Activated naive CD4-positive, alpha-beta T cell treated with anti-CD3 and anti-CD28 coated beads for 36 hours (primary cell): ENCODE measurements at places on chromosomes 6 and 20. TPM values are rescaled to one million over a fixed set of nuclear protein-coding genes. Genes with fewer than 3 reads are reported as not detected.
A peak's percentile ranks its signal among the peaks of the same experiment; 100 is the strongest.

- H3K4me3 ChIP-seq, result no peak overlapping the region
- no peak overlapping the region for H3K27ac ChIP-seq
- no peaks in the 10 kb centered on the region for H3K4me1 ChIP-seq
Measured at GRCh38 chr6:17519120-17519519, 81.0 kb upstream of the FAM8A1 start.

DNA sequence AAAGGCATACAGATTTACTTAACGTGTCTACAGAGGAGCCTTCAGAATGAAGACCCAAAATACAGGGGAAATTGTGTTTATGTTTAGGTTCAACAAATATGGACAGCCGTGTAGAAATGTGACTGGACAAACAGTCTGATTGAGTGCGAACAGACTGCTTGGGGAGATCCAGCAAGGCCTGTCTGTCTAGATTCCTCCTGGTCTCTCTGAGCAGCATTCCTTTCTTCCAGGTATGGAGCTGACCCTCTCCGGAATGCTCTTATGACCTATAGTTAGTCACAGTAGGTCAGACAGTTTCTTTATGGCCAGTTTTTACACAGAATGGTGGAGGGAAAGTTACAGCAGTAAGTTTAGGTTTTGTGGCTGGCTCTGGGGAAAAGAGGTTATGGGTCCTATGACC, 9.0 kb downstream of the RIN2 start:
- H3K36me3 ChIP-seq, result no peaks in the 10 kb centered on the region
- H3K27me3 ChIP-seq, result peaks cover 5% of the 10 kb centered on the region
- H3K27ac ChIP-seq, result no peak overlapping the region
- no peak for DNase-seq

TGM3 gene
- not detected for total RNA-seq

DNA sequence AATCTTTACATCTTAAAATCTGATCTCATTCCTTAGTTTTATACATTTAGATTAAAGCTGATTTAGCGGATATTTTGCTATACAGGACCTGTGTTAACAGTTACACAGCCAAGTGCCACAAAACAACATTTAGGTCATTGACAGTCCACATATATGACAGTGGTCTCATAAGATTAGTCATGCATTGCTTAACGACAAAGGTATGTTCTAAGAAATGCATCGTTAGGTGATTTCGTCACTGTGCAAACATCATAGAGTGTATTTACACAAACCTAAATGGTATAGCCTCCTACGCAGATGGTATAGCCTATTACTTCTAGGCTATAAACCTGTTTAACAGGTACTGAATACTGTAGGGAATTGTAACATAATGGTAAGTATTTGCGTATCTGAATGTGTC, 21.6 kb downstream of the ADGRG6 start:
- no peaks in the 10 kb centered on the region for H3K36me3 ChIP-seq
- H3K27me3 ChIP-seq, result no peaks in the 10 kb centered on the region
- no peak overlapping the region for H3K27ac ChIP-seq
- no peak for DNase-seq

DNA sequence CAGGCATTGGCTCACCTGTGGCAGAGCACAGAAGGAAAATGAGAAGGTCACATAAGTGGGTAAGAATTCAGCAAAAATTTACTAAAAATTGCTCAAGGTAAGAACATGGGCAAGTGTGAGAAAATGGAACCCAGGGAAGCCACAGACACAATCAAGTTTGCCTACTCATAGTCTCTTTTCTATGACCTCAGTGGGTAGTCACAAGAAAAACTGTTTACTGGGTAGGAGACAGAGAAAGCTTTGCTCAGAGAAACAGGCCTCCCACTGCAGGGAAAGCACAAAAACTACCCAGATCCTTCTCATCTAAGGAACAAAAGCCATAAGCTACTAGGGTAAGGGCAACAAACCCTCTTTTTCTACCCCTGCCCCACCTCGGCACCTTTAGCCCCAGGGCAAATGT, 35.2 kb downstream of the FAM184A start:
- DNase-seq, result peak; percentile 28
- no peaks in the 10 kb centered on the region for H3K27me3 ChIP-seq
- H3K36me3 ChIP-seq, result peaks cover 2% of the 10 kb centered on the region
- no peak overlapping the region for H3K4me3 ChIP-seq
- H3K4me1 ChIP-seq, result peaks cover 32% of the 10 kb centered on the region
- no peak overlapping the region for H3K27ac ChIP-seq

DNA sequence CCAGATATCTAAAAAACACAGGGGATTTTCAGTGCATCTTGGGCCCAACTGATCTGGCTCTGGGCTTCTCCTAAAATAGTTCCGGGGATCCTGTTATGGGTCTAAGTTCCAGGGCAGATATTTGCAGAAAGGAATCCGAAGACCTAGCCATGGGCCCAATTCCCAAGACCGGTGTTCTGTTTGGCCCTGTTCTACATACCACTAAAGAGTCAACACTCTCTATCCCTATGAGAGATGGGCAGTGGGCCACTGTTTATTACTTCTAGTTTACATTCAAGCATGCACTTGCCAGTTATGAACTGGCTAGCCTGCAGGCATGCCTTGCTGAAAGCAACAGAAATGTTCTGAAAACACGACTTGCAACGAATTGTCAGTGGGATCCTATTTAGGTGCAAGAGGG, 87.4 kb upstream of the PLCB4 start:
- no peak overlapping the region for H3K27ac ChIP-seq
- H3K36me3 ChIP-seq, result no peaks in the 10 kb centered on the region
- no peak for DNase-seq
- no peak overlapping the region for H3K4me3 ChIP-seq

- no peaks in the 10 kb centered on the region for H3K27me3 ChIP-seq
- H3K36me3 ChIP-seq, result no peaks in the 10 kb centered on the region
- DNase-seq, result no peak
- no peak overlapping the region for H3K27ac ChIP-seq
- no peak overlapping the region for H3K4me3 ChIP-seq
Measured at GRCh38 chr6:25354078-25354932, 75.1 kb downstream of the CARMIL1 start.

CEBPB gene
- 38.5 TPM for total RNA-seq

LRRC73 gene
- total RNA-seq, result 0.17 TPM

DNA sequence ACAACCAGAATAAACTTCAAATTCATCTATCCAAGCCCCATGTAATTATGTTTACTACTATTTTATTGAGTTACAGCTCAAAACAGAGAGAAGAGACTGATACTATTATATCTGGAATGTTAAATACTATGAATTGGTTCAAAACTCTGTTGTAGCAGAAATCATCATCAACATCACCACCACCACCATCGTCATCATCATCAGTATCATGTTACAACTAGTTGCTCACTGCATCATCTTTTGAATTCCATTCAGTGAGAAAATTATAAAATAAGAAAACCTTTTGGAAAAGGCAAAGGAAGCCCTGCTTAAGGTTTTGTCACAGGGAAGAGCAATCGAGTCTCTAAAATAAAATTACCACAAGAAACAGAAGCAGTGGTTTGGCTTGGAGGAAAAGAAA, 36.2 kb upstream of the THEMIS start:
- H3K27me3 ChIP-seq, result no peaks in the 10 kb centered on the region
- H3K27ac ChIP-seq, result no peak overlapping the region
- peaks cover 61% of the 10 kb centered on the region for H3K4me1 ChIP-seq
- DNase-seq, result no peak

DNA sequence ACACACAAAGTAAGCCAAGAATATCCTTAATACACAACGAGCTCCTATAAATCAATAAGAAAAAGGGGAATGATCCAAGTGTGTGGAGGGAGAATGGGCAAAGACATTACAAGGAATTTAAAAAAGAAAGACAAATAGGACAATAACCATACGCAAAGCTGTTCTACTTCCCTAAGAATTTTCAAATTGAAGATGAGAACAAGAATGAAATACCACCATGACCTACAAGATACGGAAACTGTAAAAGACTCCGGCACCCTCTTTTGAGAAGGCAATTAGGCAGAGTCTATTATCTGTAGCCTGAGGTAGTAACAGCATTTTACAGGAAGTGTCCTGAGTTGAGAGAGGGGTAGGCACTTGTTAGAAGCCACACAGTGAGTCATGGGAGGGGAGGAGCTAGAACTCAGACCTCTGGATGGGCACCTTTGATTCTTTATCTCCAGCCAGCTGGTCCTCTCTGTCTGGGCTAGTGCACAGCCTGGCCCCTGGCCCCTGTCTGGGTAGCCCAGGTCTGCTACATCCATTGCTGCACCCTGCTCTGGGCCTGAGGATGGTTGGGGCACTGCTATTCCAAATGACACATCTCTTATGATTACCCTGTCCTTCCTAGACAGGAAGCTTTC, 15.3 kb downstream of the RSPO4 start:
- peaks cover 28% of the 10 kb centered on the region for H3K27me3 ChIP-seq
- no peak for DNase-seq
- no peaks in the 10 kb centered on the region for H3K36me3 ChIP-seq
- H3K4me1 ChIP-seq, result no peaks in the 10 kb centered on the region

- no peak overlapping the region for H3K27ac ChIP-seq
- H3K4me1 ChIP-seq, result no peaks in the 10 kb centered on the region
- H3K4me3 ChIP-seq, result no peak overlapping the region
- no peaks in the 10 kb centered on the region for H3K36me3 ChIP-seq
- H3K27me3 ChIP-seq, result no peaks in the 10 kb centered on the region
Measured at GRCh38 chr6:62367601-62368000, 81.6 kb upstream of the KHDRBS2 start.

SLC22A16 gene
- not detected for total RNA-seq

- H3K4me3 ChIP-seq, result no peak overlapping the region
- no peaks in the 10 kb centered on the region for H3K27me3 ChIP-seq
- no peak overlapping the region for H3K27ac ChIP-seq
- no peak for DNase-seq
Measured at GRCh38 chr6:139355172-139355571, 19.3 kb downstream of the CITED2 start.

- H3K4me1 ChIP-seq, result no peaks in the 10 kb centered on the region
- no peak for DNase-seq
- H3K27me3 ChIP-seq, result no peaks in the 10 kb centered on the region
- no peaks in the 10 kb centered on the region for H3K36me3 ChIP-seq
Measured at GRCh38 chr6:93677264-93677965, 258.1 kb upstream of the EPHA7 start.

DNA sequence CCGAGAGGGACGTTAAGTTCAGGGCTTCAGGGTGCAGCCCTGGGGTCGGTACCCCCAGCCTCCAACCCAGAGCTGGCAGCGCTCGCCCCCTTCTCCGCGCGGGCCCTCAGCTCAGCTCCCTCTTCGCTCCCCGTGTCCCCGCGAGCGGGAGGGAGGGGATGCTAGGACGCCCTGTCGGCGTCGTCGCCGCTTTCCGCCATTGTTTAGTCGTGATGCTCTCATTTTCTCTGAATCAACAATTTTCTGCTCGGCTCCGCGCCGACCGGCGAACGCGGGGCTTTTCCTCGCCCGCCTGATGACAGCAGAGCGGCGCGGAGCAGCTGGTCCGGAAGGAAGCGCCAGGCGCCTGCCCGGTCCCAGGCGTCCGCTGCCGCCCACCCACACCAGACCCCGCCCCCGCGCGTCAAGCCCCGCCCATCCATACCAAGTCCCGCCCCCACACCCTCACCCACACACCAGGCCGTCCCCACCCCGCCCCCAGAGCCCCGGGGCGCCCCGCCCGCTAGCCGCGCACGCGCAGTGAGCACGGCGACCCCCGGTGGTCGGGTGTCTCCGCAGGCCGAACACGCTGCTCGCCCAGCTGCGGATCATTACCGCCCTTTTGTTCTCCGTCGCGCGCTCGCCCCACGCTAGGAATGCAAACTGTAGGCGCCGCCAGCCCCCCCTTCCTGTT, 50.1 kb upstream of the SLC32A1 start:
- H3K4me1 ChIP-seq, result peaks cover 6% of the 10 kb centered on the region
- H3K4me3 ChIP-seq, result peak overlapping the region; percentile 78
- DNase-seq, result peak; percentile 73
- H3K36me3 ChIP-seq, result no peaks in the 10 kb centered on the region

DNA sequence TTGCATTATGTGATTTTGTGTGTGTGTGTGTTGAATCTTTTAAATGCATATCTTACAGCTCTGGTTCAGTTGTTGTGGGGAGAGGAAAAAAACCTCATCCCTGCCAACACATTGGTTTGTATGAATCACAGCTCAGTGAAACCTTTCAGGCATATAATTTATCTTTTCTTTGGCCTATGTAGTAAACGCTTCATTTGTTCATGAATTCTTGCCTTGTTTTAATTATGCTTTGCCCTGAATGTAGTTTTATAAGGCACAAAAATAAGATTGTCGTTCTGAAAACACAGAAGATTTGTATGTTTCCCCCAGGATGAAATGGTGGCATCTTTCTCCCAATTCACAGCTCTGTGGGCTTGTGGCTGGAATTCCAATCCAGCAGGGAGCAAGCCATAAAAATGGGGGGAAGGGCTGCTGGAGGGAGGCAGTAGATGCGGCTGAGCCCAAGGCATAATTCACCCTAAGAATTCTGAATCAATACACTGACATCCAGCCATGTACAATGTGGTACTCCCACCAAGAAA, 45.1 kb downstream of the BCAS1 start:
- H3K36me3 ChIP-seq, result no peaks in the 10 kb centered on the region
- H3K27me3 ChIP-seq, result peaks cover 5% of the 10 kb centered on the region
- no peaks in the 10 kb centered on the region for H3K4me1 ChIP-seq
- H3K27ac ChIP-seq, result no peak overlapping the region

MUC22 gene
- not detected for total RNA-seq

GRCh38 chr6:79466207-79466834, 70.9 kb downstream of the LCA5 start:
- H3K4me3 ChIP-seq, result no peak overlapping the region
- H3K27ac ChIP-seq, result no peak overlapping the region
- DNase-seq, result no peak
- peaks cover 19% of the 10 kb centered on the region for H3K27me3 ChIP-seq

DNA sequence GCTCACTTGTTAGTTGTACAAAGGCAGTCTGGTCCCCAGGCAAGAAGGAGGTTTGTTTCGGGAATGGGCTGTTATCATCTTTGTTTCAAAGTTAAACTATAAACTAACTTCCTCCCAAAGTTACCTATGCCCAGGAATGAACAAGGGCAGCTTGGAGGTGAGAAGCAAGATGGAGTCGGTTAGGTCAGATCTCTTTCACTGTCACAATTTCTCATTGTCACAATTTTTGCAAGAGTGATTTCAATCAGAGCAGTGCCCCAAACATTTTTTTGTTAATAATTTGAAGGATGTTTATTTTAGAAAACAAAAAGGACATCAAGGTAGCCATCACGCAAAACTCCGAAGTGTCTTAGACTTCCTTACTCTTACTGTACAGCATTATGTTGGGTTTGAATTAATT, 170.8 kb downstream of the NFATC2 start:
- H3K27ac ChIP-seq, result no peak overlapping the region
- H3K36me3 ChIP-seq, result no peaks in the 10 kb centered on the region
- no peaks in the 10 kb centered on the region for H3K27me3 ChIP-seq
- H3K4me1 ChIP-seq, result peaks cover 1% of the 10 kb centered on the region
- no peak overlapping the region for H3K4me3 ChIP-seq

THBD gene
- total RNA-seq, result not detected

DNA sequence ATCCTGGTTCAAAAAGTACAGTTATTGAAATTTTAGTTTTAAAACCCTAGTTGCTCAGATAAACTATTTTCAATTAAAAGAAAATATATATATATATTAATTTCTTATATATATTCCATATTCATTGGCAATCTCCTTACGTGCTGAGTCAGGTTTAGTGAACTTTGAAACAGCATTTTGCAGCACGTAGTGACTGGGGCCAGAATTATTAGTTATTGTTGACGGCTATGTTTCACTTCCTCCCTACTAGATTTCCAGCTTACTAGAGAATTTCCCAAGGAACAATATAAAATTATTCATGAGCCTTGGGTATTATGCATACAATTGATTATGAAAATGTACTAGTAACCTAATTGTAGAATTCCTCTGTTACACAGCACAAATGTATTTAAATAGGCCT, 150.3 kb downstream of the KLHL32 start:
- no peaks in the 10 kb centered on the region for H3K27me3 ChIP-seq
- no peak for DNase-seq
- no peak overlapping the region for H3K27ac ChIP-seq
- peaks cover 1% of the 10 kb centered on the region for H3K4me1 ChIP-seq
- no peak overlapping the region for H3K4me3 ChIP-seq
